Bone marrow (tissue), 2 donors: ENCODE measurements at places on chromosomes 13 and 19.

DNA sequence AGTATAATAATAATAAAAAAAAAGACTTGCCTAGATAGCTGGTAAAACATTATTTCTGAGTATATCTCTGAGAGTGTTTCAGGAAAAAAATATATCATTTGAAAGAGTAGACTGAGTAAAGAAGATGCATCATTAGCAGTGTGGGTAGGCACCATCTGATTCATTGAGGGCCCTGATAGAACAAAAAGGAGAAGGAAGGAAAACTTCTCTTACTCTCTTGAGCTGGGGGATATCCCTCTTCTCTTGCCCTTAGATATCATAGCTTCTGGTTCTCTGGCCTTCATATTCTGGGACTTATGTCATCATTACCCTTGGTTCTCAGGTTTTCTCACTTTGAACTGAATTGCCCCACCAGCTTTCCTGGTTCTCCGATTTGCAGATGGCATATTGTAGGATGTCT is 177.6 kb upstream of the EDNRB start:
- no peak for DNase-seq

- no peak for DNase-seq
Observed at GRCh38 chr19:14474827-14475226, 327 bp downstream of the PTGER1 start.

DNA sequence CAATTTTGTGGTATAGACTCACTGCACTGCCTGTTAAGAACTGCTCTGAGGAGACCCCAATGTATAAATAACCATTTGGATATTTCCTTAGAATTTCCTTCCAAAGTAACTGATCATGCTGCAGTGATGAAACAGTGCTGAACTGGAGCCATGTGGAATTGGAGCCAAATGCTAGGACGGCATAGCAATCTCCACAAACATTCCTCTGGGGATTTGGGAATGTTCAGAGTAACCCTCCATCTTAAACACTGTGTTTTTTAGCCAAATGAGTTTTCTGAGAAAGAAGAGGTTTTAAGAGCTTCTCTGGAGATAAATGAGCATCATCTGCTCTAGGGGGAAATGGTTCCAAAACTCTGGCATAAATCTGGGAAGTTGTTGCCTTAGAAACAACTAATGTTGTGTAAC is 98.2 kb downstream of the OLFM4 start:
- DNase-seq = no peak

DNA sequence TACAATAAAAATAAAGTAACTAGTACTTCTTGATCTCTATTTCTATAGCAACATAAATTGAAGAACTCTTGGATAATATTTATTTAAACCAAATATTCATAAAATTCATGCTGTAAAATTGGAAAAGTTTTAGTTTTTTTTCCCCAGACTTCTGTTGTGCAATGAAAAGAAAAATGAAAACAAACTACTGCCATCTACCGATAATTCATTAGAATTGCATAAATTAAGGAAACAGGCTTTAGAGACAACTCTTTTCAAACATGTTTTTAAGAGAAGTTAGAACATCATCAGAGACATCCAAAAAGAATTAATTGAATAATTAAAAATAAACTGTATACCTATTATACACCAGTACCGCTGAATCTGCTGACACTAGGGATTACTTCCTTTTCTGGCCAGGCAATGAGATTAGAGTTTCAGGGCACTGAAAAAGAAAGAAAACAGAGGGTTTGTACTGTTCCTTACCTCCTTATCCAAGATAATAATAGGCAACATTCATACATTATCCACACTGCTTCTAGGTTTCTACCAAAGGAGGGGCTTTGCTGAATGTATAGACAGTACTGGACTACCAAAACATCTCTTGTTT is 4.9 kb downstream of the CCDC122 start:
- no peak for DNase-seq

- no peak for DNase-seq
Observed at GRCh38 chr13:20156702-20157101, 4.2 kb downstream of the GJA3 start.

DNA sequence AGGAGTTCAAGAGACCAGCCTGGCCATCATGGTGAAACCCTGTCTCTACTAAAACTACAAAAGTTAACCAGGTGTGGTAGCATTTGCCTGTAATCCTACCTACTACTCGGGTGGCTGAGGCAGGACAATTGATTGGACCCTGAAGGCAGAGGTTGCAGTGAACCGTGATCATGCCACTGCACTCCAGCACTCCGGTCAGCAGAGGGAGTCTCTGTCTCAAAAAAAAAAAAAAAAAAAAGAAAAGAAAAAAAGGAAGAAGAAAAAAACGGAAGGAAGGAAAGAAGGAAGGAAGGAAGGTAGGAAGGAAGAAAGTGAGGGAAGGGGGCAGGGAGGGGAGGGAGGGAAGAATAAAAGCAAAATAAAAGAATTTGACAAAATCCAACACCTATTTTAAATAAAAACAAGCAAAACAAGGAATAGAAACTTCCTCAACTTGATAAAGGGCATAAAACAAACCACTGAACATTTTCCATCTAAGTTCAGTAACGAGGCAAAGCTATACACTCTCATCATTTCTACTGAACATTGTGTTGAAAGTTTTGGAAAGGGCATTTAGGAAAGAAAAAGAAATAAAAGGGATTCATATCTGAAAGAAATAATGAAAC is 411.6 kb upstream of the SLITRK5 start:
- no peak for DNase-seq

GRCh38 chr13:74134777-74135325 is 647 bp upstream of the KLF12 start:
- no peak for DNase-seq

DNA sequence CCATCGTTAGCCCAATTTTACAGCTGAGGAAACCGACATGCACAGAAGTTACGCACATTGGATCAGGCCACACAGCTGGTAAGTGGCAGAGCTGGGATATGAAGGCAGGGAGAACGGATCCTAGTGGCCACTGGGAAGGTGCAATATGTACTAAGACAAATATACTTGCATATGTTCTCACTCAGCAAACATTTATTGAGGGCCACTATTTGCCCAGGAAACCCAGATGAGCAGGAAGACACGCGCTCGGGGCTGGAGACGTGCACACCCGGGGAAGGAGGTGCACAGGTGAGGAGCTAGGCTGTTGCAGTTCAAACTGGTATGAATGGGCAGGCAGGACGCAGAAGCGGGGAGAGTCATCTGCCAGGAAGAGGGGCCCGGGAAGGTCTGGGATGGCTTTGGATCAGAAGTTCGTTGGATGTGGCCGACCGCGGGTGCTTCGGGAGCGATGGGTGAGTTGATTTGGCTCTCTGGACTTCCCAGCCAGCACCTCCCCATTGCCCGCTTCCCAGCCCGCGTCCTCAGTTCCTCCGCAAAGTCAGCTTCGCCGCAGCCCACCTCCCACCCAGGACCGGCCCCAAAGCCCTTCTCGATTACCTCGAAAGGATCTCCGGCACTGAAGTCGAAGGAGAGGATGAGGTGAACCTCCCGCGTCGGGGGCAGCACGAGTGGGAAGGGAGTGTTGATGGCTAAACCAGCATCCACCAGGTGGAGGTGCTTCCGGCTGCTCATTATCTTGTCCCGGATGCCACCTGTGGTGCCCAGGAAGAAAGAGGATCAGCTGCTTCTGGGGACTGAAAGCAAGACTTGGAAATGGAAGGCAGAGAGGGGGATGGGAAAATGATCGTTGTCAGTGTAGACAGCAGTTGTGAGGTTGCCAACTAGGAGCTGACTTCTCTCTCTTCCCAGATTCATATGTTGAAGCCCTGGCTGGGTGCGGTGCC is 17.8 kb upstream of the CABP5 start:
- DNase-seq = no peak

GRCh38 chr13:112996671-112997091 is 27.7 kb downstream of the MCF2L start:
- DNase-seq = no peak
